ENCODE measurements at places on chromosomes 4 and X.

DNA sequence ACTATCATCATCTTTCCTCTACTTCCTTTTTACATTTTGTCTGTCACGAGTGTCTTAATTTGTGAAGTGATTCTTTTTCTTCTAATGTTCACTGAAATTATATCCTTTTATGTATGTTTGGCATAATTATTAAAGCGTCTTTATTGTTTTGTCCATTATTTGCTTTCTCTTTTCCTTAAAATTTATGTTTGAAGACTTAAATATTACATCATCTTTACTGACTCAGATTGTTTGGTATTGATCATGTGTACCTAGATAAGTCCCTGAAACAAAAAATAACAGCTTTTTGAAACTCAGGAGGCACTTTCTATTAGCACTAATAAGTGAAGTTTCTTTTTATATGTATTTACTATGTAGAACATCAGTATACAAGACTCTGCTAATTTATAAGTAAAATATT is 120.1 kb downstream of the RAP1GDS1 start:
- DNase-seq, result no peak

GRCh38 chr4:130808492-130808891 is 1712.5 kb downstream of the C4orf33 start:
- no peak for DNase-seq

GRCh38 chr4:119933606-119934005 is 133.0 kb downstream of the MAD2L1 start:
- DNase-seq, result no peak

GRCh38 chr4:184500748-184501589 is 26.6 kb upstream of the IRF2 start:
- no peak for DNase-seq
